ENCODE measurements at places on chromosomes 1 and 21.

GRCh38 chr1:226541231-226541630 lies 7.3 kb upstream of the STUM start:
- DNase-seq: no peak

GRCh38 chr1:6052543-6053205 lies 7.0 kb downstream of the KCNAB2 start:
- peak; percentile 38 for DNase-seq

GRCh38 chr21:32795802-32796559 lies 24.4 kb upstream of the PAXBP1 start:
- no peak for DNase-seq

DNA sequence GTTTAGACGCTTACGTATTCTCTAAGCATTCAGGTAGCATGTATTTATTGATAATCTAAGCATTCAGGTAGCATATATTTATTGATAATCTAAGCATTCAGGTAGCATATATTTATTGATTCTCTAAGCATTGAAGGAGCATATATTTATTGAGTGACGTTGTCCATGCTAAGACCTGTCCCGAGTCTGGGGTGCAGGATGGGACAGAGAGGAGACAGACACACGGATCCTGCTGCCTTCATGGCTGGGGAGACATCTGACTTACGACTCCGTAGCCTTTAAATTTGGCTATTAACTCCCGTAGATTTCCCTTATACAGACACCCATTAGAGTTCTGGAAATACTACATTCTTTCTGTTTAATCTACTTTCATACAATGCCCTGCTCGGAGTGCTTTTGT lies 982 bp downstream of the SCCPDH start:
- no peak for DNase-seq

DNA sequence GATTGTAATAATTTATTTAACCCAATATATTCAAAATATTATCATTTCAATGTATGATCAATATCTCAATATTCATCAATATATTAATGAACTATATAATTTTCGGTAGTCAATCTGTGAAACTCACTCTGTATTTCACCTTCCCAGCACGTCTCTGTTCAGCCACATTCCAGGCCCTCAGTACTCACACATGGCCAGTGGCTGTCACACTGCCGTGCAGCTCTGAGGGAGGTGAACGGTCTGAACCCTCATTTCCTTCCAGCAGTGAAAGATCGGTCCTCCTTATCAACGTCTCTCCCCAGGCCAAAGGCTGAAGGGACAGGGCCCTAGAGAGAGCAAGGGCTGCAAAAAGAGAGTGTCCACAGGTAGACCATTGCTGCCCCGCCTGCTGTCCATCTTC lies 39.5 kb upstream of the ZNF124 start:
- no peak for DNase-seq

DNA sequence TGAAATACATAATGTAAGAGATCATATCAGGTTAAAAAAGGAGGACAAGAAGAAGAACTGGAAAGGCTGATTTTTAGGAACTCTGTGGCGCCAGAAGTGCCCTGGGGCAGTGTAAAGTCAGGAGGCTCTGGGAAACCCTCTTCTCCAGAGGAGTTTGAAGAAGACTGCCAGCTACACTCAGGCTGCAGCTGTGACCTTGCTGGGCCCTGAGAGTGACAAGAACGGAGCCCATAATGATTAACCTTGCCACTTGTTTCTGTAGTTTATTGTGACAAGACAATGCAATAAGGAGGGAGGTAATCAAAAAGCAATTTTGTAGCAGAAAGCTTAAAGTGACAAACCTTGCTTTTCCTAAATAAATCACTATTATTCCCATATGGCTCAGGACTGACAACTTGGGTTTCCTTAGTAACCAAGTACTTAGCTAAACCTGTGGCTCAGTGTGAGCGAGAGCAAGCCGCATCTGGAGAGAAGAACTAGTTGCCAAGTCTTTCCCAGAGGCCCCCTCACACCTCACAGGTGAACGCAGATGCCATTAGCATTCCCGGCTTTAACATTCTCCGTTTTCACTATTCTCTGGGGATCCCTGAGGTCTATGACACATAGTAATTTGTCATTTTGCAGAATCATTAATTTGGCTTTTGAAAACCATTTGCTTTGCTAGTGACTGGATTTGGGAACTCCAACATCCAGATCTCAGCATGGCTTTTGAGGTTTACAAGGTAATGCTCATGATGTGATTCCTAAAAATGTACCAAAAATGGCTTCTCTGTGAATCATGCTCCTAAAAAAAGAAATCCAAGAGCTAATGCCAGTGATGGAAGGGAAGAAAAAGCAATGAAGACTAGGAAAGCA lies 115.9 kb downstream of the OMA1 start:
- no peak for DNase-seq

- DNase-seq: no peak
Observed at GRCh38 chr1:21126324-21126723, 50.4 kb downstream of the EIF4G3 start.

- no peak for DNase-seq
Observed at GRCh38 chr1:48200166-48200900, 22.2 kb upstream of the SLC5A9 start.

GRCh38 chr21:35324372-35325220 lies 275.5 kb upstream of the RUNX1 start:
- DNase-seq: peak; percentile 93

DNA sequence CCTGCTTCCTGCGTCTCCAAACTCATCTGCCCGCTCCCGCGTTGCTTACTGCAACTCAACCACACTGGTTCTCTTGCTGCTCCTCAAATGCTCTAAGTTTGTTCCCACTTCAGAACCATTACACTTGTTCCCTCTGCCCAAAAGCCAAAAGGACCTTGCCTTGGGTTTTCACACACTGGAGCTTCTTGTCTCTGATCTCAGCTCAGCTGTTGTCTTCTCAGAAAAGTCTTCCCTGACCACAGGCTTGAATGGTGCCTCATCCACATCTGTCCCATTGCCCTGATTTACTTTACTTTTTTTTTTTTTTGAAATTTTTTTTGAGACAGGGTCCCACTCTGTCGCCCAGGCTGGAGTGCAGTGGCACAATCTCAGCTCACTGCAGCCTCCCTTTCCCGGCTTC lies 44.3 kb upstream of the SYT14 start:
- DNase-seq: no peak

- no peak for DNase-seq
Observed at GRCh38 chr1:61182480-61182879, 100.1 kb downstream of the NFIA start.

DNA sequence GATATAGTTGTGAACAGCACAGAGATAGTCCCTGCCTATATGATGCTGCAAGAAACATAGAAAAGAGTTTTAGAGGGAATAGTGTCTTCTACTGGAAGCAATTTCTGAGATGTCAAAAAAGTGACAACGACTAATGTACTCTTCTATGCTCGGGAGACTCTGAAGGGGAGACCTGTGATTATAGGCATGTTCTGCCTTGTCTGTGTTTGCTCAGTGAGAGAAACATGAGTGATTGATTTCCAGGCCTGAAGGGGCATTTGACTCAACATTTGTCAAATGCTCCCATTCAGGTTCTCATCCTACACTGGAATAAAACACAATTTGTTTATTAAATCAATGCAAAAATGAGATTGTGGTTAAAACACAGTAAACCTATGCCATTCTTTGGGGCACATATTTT lies 131.8 kb downstream of the CTH start:
- DNase-seq: no peak

GRCh38 chr1:51329443-51330325 lies 678 bp downstream of the TTC39A start:
- DNase-seq: no peak

DNA sequence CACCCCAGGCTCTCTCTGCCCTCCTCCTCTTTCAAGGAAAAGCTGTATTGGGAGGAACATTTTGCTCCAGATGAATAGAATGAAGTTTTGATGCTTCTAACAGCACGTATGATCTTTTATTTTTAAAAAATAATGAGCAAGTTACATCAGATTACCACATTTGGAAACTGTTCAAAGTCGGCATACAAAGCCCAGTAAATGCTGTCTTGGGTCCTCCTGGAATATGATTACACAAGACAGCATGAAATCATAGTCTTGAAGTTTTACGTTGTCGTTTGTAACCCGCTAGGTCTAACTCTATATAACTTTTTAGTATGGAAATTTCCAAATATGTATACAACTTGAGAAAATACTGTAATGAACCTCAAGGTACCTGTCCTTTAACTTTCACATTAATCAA lies 385.6 kb downstream of the HLX start:
- DNase-seq: peak; percentile 65

DNA sequence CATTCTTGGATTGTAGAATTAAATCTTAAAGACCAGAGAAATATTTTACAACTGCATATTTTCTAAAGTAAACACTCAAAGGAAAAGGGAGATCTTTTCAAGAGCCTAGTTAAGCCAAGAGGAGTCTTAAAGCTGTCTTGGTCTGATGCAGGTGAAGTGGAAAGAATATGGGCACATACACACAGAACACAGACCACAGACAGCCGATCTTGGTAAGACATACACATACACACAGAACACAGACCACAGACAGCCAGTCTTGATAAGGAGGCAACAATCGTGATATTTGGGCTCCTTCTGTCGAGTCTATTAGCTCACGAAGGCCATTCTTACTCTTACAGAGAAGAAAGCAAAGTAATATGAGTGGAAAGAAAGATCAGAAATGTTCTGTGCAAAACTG lies 1153.9 kb upstream of the TMPRSS15 start:
- DNase-seq: no peak

- DNase-seq: no peak
Observed at GRCh38 chr1:244598611-244599010, 54.3 kb upstream of the DESI2 start.

- DNase-seq: peak; percentile 34
Observed at GRCh38 chr1:214658785-214659184, 55.8 kb downstream of the CENPF start.

- DNase-seq: peak; percentile 44
Observed at GRCh38 chr1:59062743-59063142, 234.2 kb upstream of the FGGY start.

GRCh38 chr1:3320246-3321152 lies 134.0 kb upstream of the ARHGEF16 start:
- DNase-seq: no peak

- no peak for DNase-seq
Observed at GRCh38 chr1:25039229-25039628, 109.2 kb upstream of the RUNX3 start.

GRCh38 chr1:150613061-150613920 lies 16.1 kb downstream of the ENSA start:
- peak; percentile 86 for DNase-seq

- no peak for DNase-seq
Observed at GRCh38 chr1:206690516-206690915, 5.8 kb downstream of the MAPKAPK2 start.

GRCh38 chr1:221877311-221877710 lies 135.4 kb upstream of the DUSP10 start:
- no peak for DNase-seq

DNA sequence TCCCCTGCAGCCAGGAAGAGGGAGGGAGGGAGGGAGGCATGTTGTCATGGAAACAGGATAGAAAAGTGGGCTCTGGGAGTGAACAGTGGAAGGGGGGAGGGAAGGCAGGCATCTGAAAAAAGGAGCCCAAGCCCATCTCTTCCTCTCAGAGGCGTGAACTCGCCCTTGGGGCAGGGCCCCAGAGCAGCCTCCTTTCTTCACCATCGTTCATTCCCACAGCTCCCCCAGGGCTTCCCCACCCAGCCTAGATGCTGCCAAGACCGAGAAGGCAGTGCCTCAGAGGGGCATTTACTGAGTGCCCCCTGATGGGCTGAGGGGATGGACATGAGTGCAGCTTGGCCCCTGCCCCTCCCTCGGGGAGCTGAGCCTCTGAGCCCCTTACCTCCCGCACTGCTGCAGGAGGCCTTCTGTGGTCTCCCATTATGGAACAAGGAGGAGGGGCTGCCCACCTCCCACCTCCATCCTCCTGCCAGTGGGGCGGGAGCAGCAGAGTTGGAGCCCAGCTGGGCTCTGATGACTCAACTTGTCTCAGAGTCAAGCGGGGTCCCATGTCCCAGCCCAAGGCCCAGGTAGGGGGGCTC lies 39.1 kb upstream of the KIF21B start:
- no peak for DNase-seq

DNA sequence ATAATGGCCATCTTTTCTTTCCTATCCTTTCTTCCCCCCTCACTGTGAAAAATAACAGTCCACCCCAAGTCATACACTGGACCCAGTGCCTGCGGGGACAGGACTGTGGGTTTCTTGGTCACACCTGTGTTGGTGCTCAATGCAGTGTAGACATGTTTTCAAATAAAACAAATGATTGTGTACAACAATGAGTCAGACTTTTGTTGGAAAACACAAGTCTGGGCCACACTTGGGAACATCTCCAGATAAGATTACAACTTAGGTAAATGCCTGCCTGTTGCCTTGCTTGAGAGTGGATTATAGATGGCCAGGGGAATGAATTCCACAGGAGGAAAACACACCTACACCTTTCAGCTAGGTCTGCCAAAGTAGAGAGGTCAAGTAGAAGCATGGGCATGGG lies 34.1 kb downstream of the PDPN start:
- DNase-seq: no peak

DNA sequence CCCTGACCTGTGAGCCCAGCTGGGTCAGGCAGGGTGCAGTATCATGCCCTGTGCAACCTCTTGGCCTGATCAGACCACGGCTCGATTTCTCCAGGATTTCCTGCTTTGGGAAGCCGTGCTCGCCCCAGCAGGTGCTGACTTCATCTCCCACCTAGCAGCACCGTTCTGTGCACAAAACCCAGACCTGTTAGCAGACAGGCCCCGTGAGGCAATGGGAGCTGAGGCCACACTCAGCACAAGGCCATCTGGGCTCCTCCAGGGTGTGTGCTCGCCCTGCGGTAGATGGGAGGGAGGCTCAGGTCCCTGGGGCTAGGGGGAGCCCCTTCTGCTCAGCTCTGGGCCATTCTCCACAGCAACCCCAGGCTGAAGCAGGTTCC lies 29.6 kb downstream of the SLC19A1 start:
- DNase-seq: no peak

- no peak for DNase-seq
Observed at GRCh38 chr1:4468804-4469514, 185.4 kb upstream of the AJAP1 start.

DNA sequence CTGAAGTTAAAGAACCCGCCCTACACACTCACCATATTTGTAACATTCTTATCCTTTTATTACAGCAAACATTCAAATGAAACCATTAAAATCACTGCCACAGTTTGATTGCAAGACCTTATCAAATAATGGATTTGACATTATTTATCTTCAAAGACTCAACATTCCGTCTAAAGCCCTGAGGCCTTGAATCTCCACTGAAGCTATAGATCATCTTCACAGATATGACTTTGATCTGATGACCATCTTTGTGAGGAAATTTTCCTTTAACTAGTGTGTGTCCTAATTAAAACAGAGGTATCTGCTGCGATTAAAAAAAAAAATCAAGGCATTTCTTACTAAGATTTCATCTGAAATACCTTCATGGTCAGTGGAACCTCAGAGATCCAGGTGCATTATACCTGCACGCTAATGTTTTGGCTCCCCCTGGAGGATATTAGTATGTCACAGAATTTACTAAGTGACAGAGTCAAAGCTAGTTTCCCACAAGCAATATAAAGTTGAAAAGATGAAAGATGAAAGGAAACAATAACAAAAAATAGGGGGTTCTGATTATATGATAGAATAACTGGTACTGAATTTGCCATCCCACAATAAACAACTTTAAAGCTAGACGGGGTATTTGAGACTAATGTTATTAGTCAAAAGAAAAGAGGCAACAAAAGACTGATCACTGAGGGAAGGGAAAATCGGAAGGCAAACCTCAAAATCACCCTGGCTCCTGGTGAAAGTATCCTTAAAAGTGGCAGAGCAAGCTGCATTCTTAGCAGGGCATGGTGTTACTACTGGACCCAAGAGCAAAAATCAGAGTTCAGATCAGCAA lies 923.4 kb downstream of the NCAM2 start:
- DNase-seq: no peak

Measured in fibroblast of gingiva (primary cell).